ENCODE measurements at places on chromosomes 2 and 18.

DNA sequence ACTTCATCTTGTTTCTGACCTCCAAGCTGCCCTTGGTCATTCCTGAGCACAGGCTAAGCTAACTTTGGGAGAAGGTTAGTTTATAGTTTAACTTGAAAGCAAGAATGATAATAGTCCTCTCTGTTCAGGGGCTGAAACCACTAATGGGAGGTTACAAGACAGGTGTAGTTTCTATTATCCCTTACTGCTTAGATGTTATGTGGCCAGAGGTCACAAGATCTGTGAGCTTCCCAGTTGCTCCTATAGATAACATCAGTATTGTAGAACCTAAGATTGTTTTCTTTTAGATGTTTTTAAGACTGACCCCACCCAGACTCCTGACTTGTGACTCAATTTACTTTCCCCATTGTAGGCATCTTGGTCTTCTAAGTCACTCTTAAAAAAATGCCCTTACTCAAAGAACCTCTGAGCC, 94.8 kb upstream of the LPIN2 start:
- no peak for DNase-seq

GRCh38 chr2:201795607-201796477, 10.5 kb upstream of the CDK15 start:
- no peak for DNase-seq

GRCh38 chr2:108534584-108535356, 500 bp downstream of the LIMS1 start:
- DNase-seq, result peak; percentile 83

DNA sequence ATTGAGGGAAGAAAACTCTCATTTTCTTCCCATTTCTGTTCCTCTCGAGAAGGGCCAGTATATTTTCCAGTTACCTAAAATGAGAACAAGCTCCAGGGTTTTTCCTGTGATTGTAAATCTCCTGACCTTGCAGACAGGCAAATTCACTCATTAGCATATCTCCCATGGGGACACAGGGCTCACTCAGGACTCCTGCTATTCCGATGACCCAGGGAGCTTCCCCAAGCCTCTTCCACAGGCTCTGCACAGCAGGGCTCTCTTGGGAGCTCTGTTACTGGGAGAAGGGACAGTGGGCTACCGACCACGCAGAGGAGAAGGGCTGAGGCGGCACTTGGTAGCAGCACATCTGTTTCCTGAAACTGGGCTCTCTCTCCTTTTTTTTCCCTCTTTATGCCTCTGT, 135.2 kb upstream of the CAPN13 start:
- DNase-seq, result no peak

DNA sequence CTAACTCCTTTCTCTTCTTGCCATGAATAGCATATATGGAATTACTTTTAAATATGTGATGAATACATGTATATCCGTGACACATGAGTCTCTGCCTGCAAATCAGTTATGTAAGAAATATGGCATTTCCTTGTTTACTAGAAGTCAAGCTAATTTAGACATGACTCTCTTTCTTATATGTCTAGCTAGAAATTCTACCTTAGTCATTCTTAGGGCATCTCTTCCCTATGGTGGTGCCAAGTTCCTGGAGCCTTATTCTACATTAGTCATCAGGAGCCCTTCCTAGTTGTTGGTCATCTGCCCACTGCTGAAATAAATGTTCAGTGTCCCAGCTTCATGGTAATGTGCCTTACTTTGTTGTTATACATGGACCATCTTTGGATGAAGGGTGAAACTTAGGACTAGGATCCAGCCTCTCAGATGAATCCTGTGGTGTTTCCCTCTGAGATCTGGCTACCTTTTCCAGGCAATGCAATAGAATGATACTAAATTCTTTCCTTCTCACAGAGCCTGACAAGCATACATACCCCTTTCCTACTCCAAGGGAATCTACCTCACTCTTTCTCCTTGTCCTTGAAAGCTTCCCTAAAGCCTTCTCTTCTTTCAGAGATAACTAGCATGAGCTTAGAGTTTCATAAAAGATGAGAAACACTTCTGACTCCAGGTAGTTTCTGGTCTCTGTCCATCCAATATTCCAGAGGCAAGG, 415.3 kb upstream of the VWC2L start:
- DNase-seq, result no peak

DNA sequence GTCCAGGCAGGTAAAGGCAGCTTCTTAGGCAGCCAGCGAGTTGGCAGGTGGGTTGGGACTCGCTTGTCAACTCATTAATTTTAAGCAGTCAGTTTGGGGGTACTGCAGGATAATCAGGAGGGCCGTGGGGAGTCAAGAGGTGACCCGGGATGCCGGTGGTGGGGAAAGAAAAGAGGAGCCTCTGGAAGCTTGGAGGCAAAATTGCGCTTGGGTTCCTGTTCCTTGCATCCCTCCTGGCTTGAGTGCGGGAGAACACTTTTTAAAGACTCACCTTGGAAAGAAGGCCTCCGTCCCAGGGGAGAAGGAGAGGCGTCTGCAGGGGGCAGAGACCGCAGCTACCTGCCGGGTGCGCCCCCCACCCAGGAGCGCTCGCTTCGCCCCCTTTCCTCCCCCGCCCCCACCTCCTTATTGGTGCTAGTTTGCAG, at the start of gene KCNJ3:
Gene KCNJ3, plus strand, starts transcription at position 400 of the 425 bp plus-strand sequence. CDS start 81 bp downstream, outside the sequence.
- DNase-seq, result peak; percentile 72

DNA sequence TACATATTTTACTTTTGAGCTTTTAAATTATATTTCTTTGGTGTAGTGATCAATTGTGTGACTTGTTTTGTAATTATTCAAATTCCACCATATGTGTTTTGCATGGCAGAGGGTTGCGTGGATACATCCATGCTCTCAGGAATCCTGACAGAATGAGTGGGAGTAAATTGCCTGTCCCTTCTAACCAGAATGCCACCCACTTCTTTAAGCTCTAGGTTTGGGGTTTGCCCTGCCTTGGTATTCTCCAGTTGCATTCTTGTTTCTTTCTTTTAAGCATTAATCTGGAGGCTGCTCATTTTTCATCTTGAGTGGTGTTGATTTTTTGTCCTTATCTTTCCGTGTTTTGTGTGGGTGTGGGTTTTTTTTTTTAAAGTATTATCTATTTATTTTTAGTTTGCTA, 360.0 kb downstream of the PTPRM start:
- DNase-seq, result no peak

Measured in aorta (tissue), 5 donors.